Left hindlimb (tissue), 1 donor: ENCODE measurements at places on chromosomes 7 and 10.

GRCh38 chr7:24729365-24730017 is 27.8 kb downstream of the GSDME start:
- DNase-seq, result no peak

DNA sequence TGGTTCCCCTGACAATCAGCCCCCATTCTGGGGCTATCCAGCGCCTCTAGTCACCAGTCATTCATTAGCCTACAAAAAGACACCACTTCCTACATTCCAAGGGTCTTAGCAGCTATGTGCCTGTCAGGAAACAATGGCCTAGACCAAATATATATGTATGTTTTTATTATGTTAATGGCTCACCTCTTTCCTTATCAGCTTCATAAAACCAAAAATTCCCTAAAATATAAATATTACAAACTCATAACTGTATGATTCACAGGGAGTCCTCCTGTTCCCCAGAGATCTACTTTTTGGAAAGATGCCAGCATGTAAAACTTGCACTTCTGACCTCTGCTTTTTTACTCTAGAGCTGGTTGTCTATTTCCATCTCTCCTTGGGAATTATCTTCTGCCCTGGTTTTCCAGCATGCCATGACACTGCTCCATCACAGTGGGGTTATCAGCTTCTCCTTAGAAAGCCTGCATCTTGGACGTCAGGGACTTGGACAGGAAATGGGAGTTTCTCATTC is 79.2 kb downstream of the ABCA13 start:
- DNase-seq, result no peak

GRCh38 chr7:143250822-143251221 is 12.4 kb upstream of the GSTK1 start:
- no peak for DNase-seq

DNA sequence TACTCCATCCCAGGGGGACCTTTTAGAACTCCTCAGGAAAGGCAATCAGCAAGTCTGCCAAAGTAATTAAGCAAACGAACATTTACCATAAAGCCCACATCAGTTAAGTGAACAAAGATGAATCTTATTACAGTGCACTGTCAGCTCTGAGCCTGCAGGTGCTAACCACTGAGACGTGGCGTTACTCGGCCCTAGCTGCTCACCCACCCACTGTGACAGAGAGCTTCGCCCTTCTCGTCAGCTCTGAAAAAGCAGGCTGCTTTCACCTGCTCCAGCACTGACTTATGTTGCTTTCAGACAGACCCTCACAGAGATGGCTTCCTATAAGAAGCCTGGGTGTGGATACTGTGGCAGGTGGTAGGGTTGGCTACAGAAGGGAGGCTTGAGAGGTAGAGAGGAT is 57.7 kb upstream of the KCNIP2 start:
- no peak for DNase-seq

DNA sequence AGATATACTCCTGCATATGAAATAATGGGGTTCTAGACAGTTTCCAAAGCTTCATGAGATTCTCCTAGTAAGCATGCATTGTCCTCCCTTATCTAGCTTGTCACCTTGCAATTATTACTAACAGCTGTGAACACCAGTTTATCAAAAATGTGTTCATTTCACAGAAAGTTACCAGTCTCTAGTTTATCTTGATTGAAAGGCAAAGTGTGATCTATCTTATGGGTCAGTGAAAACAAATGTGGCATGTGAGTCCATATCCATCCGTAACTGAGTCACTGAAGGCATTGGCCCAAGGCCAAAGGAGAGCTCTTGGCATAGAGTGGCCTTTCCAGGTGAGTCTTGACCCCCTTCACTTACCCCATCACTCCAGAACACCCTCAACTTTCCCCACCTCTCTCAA is 53.2 kb downstream of the GSAP start:
- no peak for DNase-seq

DNA sequence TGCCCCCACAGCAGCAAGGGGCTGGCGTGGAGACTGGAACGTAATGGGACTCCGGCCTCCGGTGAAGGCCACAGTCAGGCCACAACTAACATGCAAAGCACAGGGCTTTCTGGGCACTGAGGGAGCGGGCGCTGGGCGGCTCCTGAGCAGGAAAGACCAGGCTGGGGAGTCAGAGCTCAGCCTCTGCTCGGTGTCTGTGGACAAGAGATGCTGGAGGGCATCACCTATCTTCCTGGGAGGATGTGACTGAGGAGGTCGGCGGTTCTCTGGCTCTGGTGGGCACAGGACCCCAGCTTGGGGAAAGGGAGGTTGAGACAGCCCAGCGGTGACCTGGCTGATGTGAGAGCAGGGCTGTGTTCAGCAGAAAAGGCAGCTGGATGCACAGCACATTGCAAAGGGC is 11.7 kb downstream of the CNPY1 start:
- no peak for DNase-seq

DNA sequence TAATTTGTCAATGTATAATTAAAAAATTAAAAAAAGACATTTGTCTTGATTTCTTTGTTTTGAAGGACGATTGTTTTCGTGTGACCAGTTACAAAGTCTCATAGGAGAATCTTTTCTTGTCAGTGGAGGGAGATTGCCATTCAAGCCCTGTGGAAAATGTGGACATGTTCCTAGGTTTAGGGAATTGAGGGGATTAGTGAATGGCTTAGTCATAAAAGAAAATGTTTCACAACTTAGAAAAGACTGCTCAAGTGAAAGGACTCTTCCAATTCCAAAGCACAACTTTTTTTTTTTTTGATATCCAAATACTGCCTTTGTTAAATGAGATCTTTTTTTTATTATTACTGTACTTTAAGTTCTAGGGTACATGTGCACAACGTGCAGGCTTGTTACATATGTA is 140.7 kb upstream of the HABP2 start:
- no peak for DNase-seq

DNA sequence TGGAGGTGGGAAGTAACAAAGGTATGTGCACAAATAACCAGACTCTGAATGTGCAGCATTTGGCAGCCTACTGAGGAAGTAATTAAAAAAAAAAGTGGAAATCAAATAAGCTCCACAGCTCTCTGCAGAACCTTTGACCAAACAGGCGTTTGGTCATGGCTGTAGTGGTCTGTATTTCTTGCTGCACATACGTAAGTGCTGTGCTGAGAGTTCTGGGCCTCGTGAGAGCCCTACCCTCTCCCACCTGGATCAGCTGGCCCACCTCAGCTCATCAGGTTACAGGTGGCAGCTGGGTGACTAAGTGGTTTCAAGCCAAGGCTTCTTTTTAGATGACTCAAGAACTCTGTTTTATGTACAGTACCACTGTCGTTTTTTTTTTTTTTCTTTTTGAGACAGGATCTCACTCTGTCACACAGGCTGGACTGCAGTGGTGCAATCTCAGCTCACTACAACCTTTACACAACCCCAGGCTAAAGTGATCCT is 178.2 kb upstream of the KLF6 start:
- DNase-seq, result no peak

- DNase-seq, result no peak
Measured at GRCh38 chr10:103936022-103936421, 18.0 kb upstream of the STN1 start.

- DNase-seq, result no peak
Measured at GRCh38 chr10:91616137-91616536, 16.7 kb downstream of the PPP1R3C start.

DNA sequence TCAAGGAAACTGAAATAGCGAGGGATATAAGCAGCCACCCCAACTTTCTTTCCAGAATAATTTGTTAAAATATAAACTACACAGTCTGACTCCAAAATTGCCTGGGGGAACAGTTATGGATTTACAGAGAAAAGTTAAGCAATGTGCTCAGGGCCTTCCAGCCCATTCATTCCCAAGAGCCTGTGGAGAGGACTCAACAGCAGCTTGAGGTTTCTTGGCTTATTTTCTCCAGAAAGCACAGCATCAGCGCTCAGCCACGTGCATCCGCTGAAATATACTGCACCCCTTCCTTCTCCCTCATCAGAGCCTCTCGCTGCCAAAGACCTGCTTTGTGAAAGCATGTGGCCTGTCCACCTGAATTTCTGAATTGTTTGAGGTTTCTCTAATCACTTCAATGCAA is 375.2 kb upstream of the VWC2 start:
- no peak for DNase-seq
